Esophagus muscularis mucosa (tissue), 4 donors: ENCODE measurements at places on chromosomes 7 and 10. TPM values are rescaled to one million over a fixed set of nuclear protein-coding genes. Genes with fewer than 3 reads are reported as not detected.

- H3K36me3 ChIP-seq, result no peaks in the 10 kb centered on the region
- H3K4me3 ChIP-seq, result no peak overlapping the region
- H3K4me1 ChIP-seq, result no peaks in the 10 kb centered on the region
- no peaks in the 10 kb centered on the region for H3K27me3 ChIP-seq
- no peak for DNase-seq
- H3K27ac ChIP-seq, result no peak overlapping the region
These were observed 512.3 kb downstream of the INHBA start for GRCh38 chr7:41190581-41190980.

The NPTX2 gene
- total RNA-seq, result 52.5 TPM

The C10orf105 gene
- total RNA-seq, result not detected

DNA sequence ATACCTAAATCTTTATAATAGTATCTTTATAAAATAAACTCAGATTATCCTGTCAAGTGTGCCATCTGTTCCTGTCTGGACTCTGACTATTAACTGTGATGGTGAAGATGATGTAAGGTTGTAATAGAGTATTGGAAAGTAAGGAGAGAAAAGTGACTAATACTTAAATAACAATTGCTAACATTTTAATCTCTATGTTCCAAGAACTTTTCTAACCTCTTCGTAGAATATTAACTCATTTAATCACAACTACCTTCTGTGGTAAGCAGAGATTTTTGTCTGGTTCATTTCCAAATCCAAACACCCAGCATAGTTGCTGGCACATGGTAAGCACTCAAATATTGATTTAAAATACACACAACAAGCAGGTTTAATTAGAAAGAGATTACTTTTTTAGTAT, 2.5 kb downstream of the TNPO3 start:
- H3K4me1 ChIP-seq, result peaks cover 49% of the 10 kb centered on the region
- DNase-seq, result no peak
- H3K27me3 ChIP-seq, result no peaks in the 10 kb centered on the region
- H3K4me3 ChIP-seq, result no peak overlapping the region

The UCMA gene
- not detected for total RNA-seq

DNA sequence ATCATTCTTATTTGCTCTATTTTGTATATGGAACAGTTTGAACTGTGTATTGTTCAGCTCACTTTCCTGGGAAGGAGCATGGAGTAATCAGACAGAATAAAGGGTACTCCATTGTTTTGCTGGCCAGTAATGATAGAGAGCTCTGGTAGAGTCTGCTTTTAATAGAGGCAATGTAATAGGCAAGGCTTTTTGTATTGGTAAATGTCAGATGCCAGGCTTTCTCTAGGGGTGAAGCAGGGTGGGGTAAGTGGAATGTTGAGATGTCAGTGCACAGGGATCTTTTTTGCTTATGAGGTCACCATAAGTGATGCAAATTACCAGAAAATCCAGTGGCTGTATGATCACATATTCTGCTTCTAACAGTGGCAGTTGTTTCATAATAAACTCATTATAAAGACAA, 1088.3 kb upstream of the SORCS1 start:
- no peak for DNase-seq
- H3K27ac ChIP-seq, result no peak overlapping the region
- H3K4me3 ChIP-seq, result no peak overlapping the region
- no peaks in the 10 kb centered on the region for H3K36me3 ChIP-seq
- H3K27me3 ChIP-seq, result no peaks in the 10 kb centered on the region

DNA sequence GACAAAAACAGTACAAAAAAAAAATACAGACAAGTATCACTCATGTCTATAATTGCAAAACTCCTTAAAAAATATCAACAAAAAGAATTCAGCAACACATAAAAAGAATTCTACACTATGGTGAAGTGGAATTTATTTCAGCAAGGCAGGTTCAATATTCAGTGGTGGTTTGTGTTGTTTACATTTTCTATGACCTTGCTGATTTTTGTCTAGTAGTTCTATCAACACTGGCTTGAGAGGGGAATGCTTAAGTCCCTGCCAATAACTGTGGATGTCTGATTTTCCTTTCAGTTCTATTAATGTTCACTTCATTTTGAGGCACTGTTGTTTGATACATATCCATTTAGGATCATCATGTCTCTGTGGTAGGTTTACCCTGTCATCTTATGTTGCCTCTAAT, 58.5 kb downstream of the CADPS2 start:
- no peak overlapping the region for H3K27ac ChIP-seq
- no peaks in the 10 kb centered on the region for H3K4me1 ChIP-seq
- H3K36me3 ChIP-seq, result no peaks in the 10 kb centered on the region
- DNase-seq, result no peak
- no peaks in the 10 kb centered on the region for H3K27me3 ChIP-seq
- H3K4me3 ChIP-seq, result no peak overlapping the region

- H3K4me1 ChIP-seq, result peaks cover 62% of the 10 kb centered on the region
- no peak for DNase-seq
- no peaks in the 10 kb centered on the region for H3K27me3 ChIP-seq
- no peak overlapping the region for H3K4me3 ChIP-seq
- no peaks in the 10 kb centered on the region for H3K36me3 ChIP-seq
These were observed 26.1 kb downstream of the INPP5A start for GRCh38 chr10:132563485-132564248.

The AKR1C8 gene
- total RNA-seq, result not detected

The UBTD1 gene
- total RNA-seq, result 17.3 TPM

DNA sequence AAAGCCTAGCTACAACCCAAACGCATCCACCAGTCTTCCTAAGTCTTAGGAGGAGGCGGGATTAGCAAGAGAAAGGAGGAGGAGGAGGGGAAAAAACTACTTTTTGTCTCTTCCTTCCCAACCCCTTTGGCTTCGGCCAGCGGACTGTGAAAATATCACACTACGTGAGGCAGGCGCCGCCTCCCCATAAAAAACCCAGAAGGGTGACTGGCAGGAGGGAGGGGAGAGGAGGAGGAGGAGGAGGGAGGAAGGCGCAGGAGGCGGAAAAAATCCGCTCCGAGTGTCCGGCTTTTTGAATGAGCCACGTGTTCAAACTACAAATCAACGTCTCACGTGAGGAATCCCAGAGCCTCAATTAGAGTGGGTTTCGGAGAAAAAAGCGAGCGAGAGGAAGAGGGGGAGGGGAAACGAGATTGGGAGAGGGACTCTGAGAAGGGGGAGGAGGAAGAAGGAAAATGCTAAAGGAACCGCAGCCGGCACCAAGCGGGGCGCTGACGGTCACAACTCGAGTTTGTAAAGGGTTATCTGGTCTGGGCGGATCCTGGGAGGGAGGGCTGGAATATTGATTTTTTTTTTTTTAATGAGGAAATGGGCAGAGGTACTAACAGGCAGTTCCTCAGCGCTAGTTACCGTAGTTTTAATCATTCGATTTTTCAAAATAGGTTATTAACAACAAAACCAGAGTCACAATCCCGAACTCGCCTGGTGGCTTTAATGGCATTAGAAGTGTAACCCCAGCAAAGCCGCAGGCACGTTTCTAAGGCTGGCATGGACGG, at the start of gene IGF2BP3:
TSS of gene IGF2BP3 (minus strand) at position 162 of the 776 bp plus-strand sequence. CDS start 381 bp downstream, outside the sequence.
- no peaks in the 10 kb centered on the region for H3K36me3 ChIP-seq
- H3K27ac ChIP-seq, result no peak within 1 kb of the TSS
- peaks cover 99% of the 10 kb centered on the region for H3K27me3 ChIP-seq

- DNase-seq, result no peak
- H3K4me1 ChIP-seq, result peaks cover 38% of the 10 kb centered on the region
- H3K27ac ChIP-seq, result peak overlapping the region; percentile 79
These were observed 36.3 kb downstream of the LAMB4 start for GRCh38 chr7:108093851-108094331.

The NAPEPLD gene
- 5.3 TPM for total RNA-seq

- H3K4me3 ChIP-seq, result peak overlapping the region; percentile 99
- peak overlapping the region; percentile 84 for H3K27ac ChIP-seq
- H3K4me1 ChIP-seq, result peaks cover 36% of the 10 kb centered on the region
- no peaks in the 10 kb centered on the region for H3K27me3 ChIP-seq
- H3K36me3 ChIP-seq, result peaks cover 11% of the 10 kb centered on the region
- no peak for DNase-seq
These were observed 1.8 kb downstream of the RP9 start for GRCh38 chr7:33107136-33108066.

The TEX36 gene
- total RNA-seq, result not detected

- no peaks in the 10 kb centered on the region for H3K36me3 ChIP-seq
- no peaks in the 10 kb centered on the region for H3K4me1 ChIP-seq
- no peak overlapping the region for H3K27ac ChIP-seq
- DNase-seq, result no peak
- no peak overlapping the region for H3K4me3 ChIP-seq
These were observed 80.9 kb upstream of the DNAJB12 start for GRCh38 chr10:72435570-72435969.

The PAPSS2 gene
- total RNA-seq, result 16.7 TPM

GRCh38 chr7:143321242-143321641, 5.3 kb downstream of the CLCN1 start:
- no peak overlapping the region for H3K4me3 ChIP-seq
- no peaks in the 10 kb centered on the region for H3K27me3 ChIP-seq
- H3K4me1 ChIP-seq, result no peaks in the 10 kb centered on the region
- no peak overlapping the region for H3K27ac ChIP-seq
- no peak for DNase-seq

GRCh38 chr10:42615419-42615818, 23.0 kb downstream of the ZNF33B start:
- H3K27ac ChIP-seq, result no peak overlapping the region
- no peak for DNase-seq
- H3K4me1 ChIP-seq, result no peaks in the 10 kb centered on the region
- peaks cover 23% of the 10 kb centered on the region for H3K36me3 ChIP-seq
- H3K4me3 ChIP-seq, result no peak overlapping the region
- no peaks in the 10 kb centered on the region for H3K27me3 ChIP-seq

DNA sequence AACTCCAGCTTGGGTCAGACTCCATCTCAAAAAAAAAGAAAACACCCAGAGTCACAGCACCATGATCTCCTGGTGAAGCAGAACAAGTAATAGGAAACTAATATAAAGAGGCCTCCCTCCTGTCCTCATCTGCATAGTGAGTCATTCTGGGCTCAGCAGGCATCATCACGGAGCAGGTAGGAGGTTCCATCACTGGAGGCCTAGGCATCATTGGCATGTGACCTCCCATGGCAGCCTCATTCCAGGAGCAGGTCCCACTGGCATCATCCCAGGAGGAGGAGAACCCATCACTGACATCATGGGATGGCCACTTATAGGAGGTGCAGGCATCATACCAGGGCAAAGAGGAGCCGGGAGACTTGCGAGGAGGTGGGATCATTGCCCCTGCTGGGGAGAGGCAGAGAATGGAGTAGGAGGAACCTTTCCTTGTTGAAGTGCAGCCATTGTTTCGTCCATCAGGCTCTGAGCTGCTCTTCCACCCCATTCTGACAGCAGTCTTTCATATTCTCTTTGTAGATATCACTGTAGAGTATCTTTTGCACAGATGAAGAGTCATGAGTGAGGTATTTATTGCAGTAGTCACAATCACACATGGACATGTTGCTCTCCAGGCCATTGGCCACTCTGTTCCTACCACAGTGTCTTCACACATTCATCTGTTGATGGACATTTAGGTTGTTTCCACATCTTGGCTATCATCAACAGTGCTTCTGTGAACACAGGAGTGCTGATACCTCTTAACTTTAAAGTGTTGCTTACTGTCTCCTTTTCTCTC, 73.8 kb downstream of the OSBPL3 start:
- no peak for DNase-seq
- H3K27me3 ChIP-seq, result no peaks in the 10 kb centered on the region
- H3K36me3 ChIP-seq, result no peaks in the 10 kb centered on the region
- no peak overlapping the region for H3K27ac ChIP-seq
- no peak overlapping the region for H3K4me3 ChIP-seq
- no peaks in the 10 kb centered on the region for H3K4me1 ChIP-seq

The THSD7A gene
- total RNA-seq, result 2.8 TPM

DNA sequence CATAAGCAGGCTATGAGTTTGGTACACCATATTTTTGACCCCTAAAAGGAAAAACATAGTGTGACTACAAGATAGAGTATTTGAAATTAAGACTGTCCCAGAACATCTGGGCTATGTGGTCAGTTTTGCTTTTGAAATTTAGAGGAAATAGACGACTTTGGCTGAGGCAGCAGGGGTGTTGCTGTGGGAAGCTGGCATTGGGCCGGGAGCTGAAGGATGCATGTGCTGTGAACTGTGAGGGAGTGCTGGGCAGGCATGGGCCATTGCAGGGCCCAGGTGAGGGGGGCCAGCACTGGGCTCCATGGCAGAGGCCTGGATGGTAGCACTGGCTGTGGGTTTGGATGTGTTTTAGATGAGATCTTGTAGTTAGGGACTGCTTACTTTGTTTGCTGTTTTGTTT, 168.3 kb downstream of the BMPER start:
- no peak overlapping the region for H3K27ac ChIP-seq
- no peak for DNase-seq
- H3K4me3 ChIP-seq, result no peak overlapping the region
- no peaks in the 10 kb centered on the region for H3K36me3 ChIP-seq
- H3K27me3 ChIP-seq, result no peaks in the 10 kb centered on the region

The AZGP1 gene
- 2.5 TPM for total RNA-seq

The GRID2IP gene
- total RNA-seq, result not detected

- H3K27ac ChIP-seq, result peak overlapping the region; percentile 6
- no peaks in the 10 kb centered on the region for H3K4me1 ChIP-seq
- DNase-seq, result no peak
- H3K36me3 ChIP-seq, result peaks cover 9% of the 10 kb centered on the region
- H3K27me3 ChIP-seq, result no peaks in the 10 kb centered on the region
These were observed 14.2 kb downstream of the SLC29A3 start for GRCh38 chr10:71333129-71333887.

DNA sequence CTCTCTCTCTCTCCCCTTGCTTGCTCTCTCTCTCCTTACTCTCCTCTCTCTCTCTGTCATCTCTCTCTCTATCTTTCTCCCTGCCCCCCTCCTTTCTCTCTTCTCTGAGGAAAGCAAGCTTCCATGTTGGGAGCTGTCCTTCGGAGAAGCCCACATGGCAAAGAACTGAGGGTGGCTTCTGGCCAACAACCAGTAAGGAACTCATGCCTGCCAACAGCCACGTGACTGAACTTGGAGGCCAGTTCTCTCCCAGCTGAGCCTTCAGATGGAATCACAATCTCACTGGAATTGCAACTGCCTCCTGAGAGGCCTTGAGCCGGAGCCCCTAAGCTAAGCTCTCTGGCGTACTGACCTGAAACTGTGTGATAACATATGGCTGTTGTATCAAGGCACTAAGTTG, 12.0 kb upstream of the DHTKD1 start:
- peaks cover 5% of the 10 kb centered on the region for H3K4me1 ChIP-seq
- H3K27ac ChIP-seq, result no peak overlapping the region
- no peak for DNase-seq
- no peak overlapping the region for H3K4me3 ChIP-seq
- H3K36me3 ChIP-seq, result no peaks in the 10 kb centered on the region

GRCh38 chr7:46600340-46600739, 679.3 kb upstream of the IGFBP3 start:
- H3K27ac ChIP-seq, result peak overlapping the region; percentile 5
- no peaks in the 10 kb centered on the region for H3K27me3 ChIP-seq
- DNase-seq, result no peak

- no peaks in the 10 kb centered on the region for H3K36me3 ChIP-seq
- no peaks in the 10 kb centered on the region for H3K27me3 ChIP-seq
- no peak for DNase-seq
- H3K4me1 ChIP-seq, result no peaks in the 10 kb centered on the region
- no peak overlapping the region for H3K4me3 ChIP-seq
These were observed 16.2 kb upstream of the DLD start for GRCh38 chr7:107874605-107875446.
